Kasumi-1 (cell line): ENCODE measurements at places on chromosomes 11 and 22.

GRCh38 chr11:765025-765801 lies 12.1 kb downstream of the GATD1 start:
- DNase-seq, result peak; percentile 64

- DNase-seq, result no peak
These were observed 1.2 kb downstream of the MSANTD2 start for GRCh38 chr11:124798991-124799347.

DNA sequence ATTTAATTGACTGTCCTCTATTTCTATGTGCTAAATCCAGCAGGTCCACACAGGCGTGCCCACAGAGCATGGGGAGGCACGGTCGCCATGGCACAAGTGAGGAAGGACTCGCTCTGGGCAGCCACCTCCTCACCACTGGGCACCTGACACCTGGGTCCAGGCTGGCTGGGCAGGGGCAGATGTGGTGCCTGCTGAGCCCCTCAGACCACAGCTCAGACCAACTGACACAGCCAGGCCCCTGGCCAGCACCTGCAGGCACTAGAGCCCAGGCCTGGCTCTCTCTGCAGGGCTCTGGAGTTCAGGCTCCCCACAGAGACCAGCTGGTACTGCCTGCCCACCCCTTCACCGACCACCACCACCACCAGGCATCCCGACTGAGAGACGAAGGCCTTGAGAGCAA lies 27.9 kb downstream of the LINC01488 start:
- no peak for DNase-seq

- DNase-seq, result no peak
These were observed 10.9 kb downstream of the MTCH2 start for GRCh38 chr11:47631473-47631872.

GRCh38 chr11:85673393-85673792 lies 8.5 kb upstream of the CREBZF start:
- DNase-seq, result no peak
